Muscle of leg (tissue), 16 donors: ENCODE measurements at places on chromosomes 5 and 9. TPM values are rescaled to one million over a fixed set of nuclear protein-coding genes. Genes with fewer than 3 reads are reported as not detected.

The NSG2 gene
- 0.18 TPM for total RNA-seq

The TAF1L gene
- under 0.01 TPM for total RNA-seq

The TMEM215 gene
- 0.66 TPM for total RNA-seq

The PCSK1 gene
- total RNA-seq, result not detected

The UBE2QL1 gene
- total RNA-seq, result 0.58 TPM

The TNC gene
- 28.4 TPM for total RNA-seq

The SRD5A1 gene
- total RNA-seq, result 7.9 TPM

The PFN3 gene
- not detected for total RNA-seq

- H3K4me1 ChIP-seq, result peaks cover 2% of the 10 kb centered on the region
- no peak for DNase-seq
- H3K27me3 ChIP-seq, result no peaks in the 10 kb centered on the region
- no peak overlapping the region for H3K4me3 ChIP-seq
- no peaks in the 10 kb centered on the region for H3K36me3 ChIP-seq
- H3K27ac ChIP-seq, result no peak overlapping the region
Measured at GRCh38 chr9:5575000-5575399, 53.9 kb upstream of the RIC1 start.

DNA sequence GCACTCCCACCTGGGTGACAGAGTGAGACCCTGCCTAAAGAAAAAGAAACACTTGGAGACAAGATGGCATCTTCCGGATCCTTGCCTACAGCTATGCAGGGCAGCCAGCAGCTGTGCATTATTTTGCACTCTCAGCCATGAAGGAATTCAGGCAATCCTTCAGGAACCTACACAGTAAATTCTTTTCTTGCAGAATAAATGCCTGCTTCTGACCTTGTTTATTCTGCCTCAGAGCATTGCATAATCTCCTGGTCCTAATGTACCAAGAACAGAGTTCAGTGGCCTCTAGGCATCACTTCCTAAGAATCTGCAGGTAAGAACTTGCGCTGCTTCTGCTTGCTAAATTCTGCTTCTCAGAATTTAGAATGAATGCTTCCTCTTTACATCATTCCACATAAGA, 16.8 kb downstream of the GLDC start:
- no peaks in the 10 kb centered on the region for H3K27me3 ChIP-seq
- H3K36me3 ChIP-seq, result no peaks in the 10 kb centered on the region
- no peak overlapping the region for H3K4me3 ChIP-seq
- DNase-seq, result no peak
- H3K4me1 ChIP-seq, result no peaks in the 10 kb centered on the region

- no peak for DNase-seq
- H3K27ac ChIP-seq, result no peak overlapping the region
- H3K36me3 ChIP-seq, result no peaks in the 10 kb centered on the region
- no peaks in the 10 kb centered on the region for H3K4me1 ChIP-seq
- no peak overlapping the region for H3K4me3 ChIP-seq
Measured at GRCh38 chr9:20494035-20494434, 128.3 kb downstream of the MLLT3 start.

GRCh38 chr5:128766406-128766805, 198.9 kb upstream of the SLC27A6 start:
- H3K4me3 ChIP-seq, result no peak overlapping the region
- DNase-seq, result peak; percentile 90
- no peaks in the 10 kb centered on the region for H3K27me3 ChIP-seq
- H3K4me1 ChIP-seq, result peaks cover 18% of the 10 kb centered on the region

GRCh38 chr9:99023831-99024230, 80.1 kb downstream of the COL15A1 start:
- peak; percentile 61 for DNase-seq
- H3K4me1 ChIP-seq, result peaks cover 17% of the 10 kb centered on the region
- peaks cover 65% of the 10 kb centered on the region for H3K36me3 ChIP-seq
- H3K27ac ChIP-seq, result no peak overlapping the region
- no peaks in the 10 kb centered on the region for H3K27me3 ChIP-seq

DNA sequence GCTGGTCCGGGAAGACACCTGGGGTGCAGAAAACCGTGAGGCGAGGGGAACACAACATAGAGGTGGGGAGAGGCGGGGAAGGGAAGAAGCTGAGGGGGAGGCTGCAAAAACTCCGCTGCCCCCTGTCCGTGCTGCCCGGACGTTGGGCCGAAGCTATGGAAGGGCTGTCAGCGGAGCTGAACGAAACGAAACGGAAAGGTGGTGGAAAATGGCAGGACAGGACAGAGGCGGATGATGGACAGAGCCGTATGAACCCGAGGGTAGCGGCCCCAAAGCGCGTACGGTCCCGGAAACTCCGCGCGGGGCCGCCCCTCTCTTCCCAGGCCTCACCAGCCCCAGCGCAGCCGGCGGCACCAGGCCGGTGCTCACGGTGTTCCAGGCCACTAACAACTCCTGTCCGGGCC, 272 bp downstream of the ANAPC2 start:
- peaks cover 73% of the 10 kb centered on the region for H3K36me3 ChIP-seq
- peaks cover 47% of the 10 kb centered on the region for H3K4me1 ChIP-seq
- peak overlapping the region; percentile 99 for H3K4me3 ChIP-seq
- no peak for DNase-seq
- H3K27me3 ChIP-seq, result no peaks in the 10 kb centered on the region

- H3K4me1 ChIP-seq, result peaks cover 8% of the 10 kb centered on the region
- no peak overlapping the region for H3K4me3 ChIP-seq
- no peak overlapping the region for H3K27ac ChIP-seq
- H3K36me3 ChIP-seq, result no peaks in the 10 kb centered on the region
- no peak for DNase-seq
Measured at GRCh38 chr9:21965401-21965951, 28.7 kb downstream of the CDKN2A start.

GRCh38 chr9:109437286-109437685, 60.8 kb downstream of the PTPN3 start:
- H3K27ac ChIP-seq, result no peak overlapping the region
- DNase-seq, result peak; percentile 57
- H3K4me1 ChIP-seq, result peaks cover 6% of the 10 kb centered on the region
